ENCODE measurements at places on chromosomes 12 and 14.

- DNase-seq: no peak
Measured at GRCh38 chr12:128567730-128568129, 256.0 kb downstream of the SLC15A4 start.

DNA sequence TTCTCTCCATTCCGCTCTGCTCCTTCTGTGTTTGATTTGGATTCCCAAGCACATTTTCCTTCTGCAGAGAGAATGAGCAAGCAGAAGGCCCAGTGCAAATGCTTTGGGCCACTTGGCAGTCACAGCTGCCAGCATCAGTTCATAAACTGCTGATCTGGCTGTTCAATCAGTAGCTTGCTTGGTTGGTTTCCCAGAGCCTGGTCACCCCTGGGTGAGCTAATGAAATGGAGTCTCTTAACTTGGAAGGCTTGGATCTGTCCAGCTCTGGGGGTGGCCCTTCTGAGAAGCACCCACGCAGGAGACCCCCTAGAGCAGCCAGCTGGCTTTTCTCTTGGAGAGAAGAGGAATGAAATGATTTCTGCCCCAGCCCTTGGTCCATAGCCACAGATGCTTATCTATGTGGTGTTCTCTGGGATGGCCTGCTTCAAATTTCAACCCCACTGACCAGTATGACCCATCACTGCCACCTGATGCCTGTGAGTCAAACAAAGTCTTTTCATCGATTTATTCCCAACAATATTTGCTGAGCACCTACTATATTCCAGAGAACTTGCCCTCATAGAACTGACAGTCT, 30.3 kb downstream of the FAIM2 start:
- DNase-seq: peak; percentile 25

DNA sequence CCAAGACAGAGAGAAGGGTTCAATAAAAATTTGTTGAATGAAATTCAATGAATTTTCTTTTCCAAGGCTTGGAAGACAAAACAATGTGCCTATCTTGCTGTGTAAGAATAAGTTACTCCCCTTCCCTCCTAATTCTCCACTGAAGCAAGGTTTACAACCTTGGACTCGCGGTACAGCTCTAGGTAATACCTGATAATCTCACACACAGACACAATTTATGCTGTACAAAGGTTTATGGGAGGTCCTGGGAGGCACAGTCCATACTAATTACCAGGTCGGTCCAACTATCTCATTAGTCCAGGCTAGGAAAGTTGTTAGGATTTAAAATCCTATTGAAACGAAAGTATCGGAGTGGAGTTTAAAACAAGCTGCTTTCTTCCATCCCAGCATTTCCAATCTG, 42.6 kb downstream of the NELL2 start:
- no peak for DNase-seq

- no peak for DNase-seq
Measured at GRCh38 chr14:104665114-104665656, 24.2 kb upstream of the INF2 start.

DNA sequence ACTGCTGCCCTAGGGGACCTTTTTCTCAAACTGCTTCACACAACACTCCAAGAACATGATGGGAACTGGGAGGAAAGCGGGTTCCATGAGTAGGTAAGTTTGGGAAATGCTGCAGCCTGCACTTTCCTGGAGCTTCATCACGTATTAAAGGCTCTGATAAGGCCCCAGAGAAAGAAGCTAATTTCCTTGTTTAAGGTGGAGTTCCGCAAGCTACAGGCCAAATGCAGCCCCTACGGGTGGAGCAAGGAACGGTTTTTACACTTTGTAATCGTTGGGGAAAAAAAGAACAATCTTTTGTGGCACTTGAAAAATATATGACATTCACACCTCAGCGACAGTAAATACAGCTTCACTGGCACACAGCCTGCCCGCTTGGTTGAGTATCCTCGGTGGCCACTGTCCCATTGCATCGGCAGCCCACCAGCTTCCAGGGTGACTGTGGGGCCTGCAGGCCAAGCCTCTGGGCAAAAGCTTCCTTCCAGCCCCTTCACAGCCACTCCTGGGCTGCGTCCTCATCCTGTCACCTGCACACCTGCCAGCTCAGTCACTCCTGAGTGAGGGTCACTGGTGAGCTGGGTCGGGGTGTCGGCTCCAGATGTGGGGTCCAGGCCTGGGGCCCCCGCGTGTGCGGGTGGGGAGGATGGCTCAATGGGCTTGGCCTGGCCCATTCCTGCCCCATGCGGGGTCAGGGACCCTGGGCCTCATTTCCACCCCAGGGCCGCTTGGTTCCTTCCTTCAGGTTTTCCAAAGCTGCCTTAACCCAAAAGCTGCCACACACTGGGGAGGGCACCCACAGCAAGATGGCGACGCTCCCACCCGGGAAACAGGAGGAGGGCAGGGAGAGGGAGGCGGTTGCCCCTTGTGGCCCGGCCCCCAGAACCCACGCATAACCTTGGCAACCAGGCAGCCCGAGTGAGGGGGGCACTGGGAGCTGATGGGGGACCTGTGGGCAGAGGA, 2.4 kb downstream of the AMN start:
- DNase-seq: no peak

DNA sequence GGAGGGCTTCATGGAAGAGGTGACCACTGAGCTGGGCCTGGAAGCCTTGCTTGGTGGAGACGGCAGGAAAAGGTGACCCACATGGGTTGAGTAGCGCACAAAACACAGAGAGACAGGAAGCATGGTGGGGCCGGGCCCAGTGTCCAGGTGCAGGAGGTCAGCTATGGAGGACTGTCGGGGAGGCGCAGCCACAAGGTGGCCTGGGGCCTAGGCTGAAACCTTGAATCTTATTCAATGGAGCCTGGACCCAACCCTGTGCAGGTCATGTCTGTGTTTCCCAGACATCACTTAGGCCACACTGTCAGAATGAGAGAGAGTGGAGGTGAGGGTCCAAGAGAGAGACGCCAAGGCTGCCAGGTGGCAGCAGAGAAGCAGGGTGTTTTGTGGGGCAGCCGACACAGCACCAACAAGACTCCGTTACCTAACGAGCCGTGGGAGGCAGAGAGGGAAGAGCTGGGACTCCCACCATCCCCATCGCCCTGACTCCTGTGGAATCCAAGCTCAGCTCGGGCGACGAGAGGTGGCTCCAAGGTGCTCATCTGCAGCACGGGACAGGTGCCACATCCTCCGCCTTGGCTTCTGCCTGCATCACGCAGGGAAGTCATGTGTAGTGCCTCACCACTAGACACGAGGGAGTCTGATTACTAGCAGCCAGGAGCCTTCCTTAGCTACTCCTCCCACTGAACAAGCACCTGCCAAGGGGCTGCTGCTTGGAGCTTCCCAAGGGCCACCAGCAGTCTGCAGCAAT, 38.7 kb downstream of the DEGS2 start:
- no peak for DNase-seq

DNA sequence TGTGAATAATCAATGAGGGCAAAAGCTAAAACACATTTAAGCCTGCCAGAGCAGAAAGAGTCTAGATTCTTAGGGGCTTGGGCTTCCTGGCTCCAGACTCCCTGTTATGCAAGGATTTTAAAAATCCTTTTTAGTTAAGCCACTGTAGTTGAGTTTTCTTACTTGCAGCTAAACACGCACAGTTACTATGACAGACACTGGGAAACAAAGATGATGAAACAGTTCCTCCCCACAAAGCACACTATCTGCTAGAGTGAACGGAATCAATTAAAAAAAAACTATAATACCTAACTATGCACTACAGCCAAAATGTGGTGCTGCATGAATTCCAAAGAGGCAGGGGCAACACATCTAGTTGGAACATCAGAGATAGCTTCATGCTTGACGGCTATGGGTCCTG, 28.2 kb downstream of the RPS6KA5 start:
- DNase-seq: no peak

DNA sequence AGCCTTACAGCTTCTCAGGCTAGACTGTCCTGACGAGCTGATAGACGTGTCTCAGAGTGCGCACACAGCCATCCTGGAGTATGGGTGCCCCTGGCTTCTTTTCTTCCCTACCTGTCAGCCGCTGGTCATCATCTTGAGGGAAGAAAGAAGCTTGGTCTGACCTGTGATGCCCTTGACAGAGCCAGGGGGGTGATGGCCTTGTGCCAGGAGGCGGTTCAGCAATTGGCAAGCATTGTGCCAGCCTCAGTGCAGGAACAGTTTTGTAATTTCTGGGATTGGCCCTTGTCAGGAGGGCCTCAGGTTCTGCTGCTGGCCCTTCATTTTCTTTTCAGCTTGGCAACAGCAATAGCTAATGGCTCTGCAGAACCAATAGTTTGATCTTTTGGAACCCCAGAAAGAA, 80.1 kb downstream of the ADCK1 start:
- DNase-seq: no peak

- no peak for DNase-seq
Measured at GRCh38 chr12:3622021-3622821, 130.7 kb downstream of the CRACR2A start.

DNA sequence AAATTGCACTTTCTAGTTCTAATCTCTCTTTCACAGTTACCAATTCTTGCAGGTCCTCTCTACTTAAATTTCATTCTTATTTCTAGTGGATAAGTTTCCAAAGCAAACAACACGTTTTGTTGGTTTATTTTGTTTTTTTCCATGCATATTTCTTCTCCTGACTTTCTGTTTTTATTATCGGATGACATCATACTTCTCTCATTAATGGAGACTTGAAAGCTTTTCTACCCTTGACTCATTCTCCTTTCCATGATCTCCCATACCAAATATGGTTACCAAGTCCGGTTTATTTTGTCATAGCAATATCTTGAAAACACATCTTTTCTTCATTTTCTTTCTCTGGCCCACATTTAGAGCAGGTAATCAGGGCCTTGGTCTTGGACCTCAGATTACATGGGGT, 796.5 kb downstream of the GALC start:
- DNase-seq: no peak

GRCh38 chr12:46369095-46369473, 3.5 kb downstream of the SLC38A2 start:
- DNase-seq: no peak

- peak; percentile 81 for DNase-seq
Measured at GRCh38 chr12:107415071-107415470, 270.5 kb upstream of the PWP1 start.

- DNase-seq: peak; percentile 59
Measured at GRCh38 chr12:104858611-104859543, 99.2 kb downstream of the SLC41A2 start.

DNA sequence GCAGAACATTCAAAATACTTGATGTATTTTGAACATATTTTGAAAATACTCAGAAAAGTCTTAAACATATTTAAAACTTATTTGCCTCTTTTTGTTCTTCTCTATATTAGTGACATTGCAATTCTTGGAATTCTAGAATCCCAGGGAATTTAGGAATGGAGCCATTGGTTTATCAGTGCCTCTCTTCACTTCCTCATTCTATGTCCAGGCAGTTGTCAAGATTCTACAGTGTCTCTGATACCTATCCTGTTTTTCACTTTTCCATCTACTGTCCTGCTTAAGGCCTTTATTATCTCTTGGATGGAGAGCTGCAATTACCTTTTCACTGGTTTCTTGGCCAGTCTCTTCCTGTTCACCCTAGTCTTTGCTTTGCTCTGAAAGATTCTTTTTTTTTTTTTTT, 144.6 kb downstream of the TTLL5 start:
- no peak for DNase-seq

DNA sequence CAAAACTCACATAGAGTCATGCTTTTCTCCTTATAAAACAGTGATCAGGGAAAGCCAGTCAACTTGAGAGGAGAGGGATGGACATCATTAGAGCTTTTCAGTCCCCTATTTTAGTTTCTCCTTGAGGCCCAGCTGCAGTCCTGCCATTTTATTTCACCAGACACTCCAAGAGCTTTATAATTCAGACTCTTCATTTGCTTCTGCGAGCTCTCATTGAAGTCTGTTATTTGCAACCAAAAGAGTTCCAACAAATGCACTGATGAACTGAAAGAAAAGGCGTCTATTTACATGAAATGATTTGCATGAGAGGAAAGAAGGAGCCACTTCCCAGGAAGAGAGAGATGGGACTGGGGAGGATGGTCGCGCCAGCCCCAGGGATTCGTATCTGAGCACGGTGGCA, 86.8 kb downstream of the NDUFA12 start:
- DNase-seq: no peak

DNA sequence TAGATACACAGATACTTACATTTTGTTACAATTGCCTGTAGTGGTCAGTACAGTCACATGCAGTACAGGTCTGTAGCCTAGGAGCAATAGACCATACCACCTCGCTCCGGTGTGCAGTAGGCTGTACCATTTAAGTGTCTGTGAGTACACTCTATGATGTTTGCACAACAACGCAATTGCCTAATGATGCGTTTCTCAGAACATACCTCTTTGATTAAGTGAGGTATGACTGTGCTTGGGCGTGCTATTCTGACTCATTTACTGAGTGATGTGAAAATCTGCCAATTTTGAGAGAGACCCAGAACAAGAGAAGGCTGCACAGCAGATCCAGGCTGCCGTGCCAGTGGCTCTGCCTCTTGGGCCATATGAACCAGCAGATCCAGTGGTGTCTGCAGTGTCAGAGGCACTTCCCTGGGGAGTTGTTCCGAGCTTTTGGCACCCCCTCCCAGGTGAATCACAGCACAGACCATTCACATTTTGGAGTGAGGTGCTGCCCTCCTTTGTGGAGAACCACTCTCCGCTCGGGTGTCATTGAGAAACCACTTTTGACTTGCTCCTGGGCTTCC, 20.4 kb downstream of the DLK1 start:
- peak; percentile 88 for DNase-seq

DNA sequence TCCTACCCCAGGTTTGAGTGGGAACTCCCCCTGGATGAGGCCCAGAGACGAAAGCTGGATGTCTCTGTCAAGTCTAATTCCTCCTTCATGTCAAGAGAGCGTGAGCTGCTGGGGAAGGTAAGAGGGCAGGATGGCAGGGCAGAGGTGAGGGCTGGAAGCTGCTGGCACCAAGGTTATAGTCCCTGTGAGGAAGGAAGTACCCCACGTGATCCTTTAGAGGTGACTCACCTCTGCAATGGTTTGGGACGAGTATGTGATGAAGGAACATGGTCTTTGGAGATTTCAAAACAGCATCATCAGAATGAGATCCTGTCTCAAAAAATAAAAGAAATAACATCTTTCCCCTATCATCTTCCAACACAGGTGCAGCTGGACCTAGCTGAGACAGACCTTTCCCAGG, 9.2 kb upstream of the MYL6B start:
- no peak for DNase-seq

- no peak for DNase-seq
Measured at GRCh38 chr12:6769666-6770065, 2.7 kb upstream of the LAG3 start.

DNA sequence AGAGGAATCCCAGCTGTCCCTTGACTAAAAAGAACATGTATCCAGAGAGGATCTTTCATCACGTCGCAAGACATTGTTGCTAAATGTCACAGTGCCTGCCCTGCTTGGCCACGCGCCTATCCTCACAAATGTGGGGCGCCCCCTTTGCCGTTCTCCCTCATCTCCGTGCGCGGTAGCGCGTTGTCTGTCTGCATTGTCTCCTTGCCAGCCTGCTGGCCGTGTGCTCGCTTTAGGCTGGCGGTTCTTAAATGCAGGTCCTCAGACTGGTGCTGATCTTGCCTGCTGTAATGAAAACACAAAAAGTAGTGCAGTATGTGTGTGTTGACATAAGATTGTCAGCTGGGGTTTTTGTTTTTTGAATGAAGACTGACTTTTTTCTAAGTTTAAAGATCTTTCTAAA, 198.2 kb upstream of the RGS6 start:
- DNase-seq: no peak

Data from EL (cell line).